ENCODE measurements at places on chromosomes 2 and 18.

DNA sequence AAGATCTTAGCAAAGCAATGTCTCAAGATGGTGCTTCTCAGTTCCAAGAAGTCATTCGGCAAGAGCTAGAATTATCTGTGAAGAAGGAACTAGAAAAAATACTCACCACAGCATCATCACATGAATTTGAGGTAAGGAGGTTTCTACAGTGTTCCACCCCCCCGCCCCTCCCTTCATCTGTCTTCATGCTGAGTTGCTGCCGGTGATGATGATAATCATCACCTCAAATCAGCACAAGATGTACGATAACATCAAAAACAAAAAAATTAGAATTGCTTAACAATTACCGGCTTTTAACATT is 14.6 kb downstream of the UGP2 start:
- no peak for DNase-seq

DNA sequence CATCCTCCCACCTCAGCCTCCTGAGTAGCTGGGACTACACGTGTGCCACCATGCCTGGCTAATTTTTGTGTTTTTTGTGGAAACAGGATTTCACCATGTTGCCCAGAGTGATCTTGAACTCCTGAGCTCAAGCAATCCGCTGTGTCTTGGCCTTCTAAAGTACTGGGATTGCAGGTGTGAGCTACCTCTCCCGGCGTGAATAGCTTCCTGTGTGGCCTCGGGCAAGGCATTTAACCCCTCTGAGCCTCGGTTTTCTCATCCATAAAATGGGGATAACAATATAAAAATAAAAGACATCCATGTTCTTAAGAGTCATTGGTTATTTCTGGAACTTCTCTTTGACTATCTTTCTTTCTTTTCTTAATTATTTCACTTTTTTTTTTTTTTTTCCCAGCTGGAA is 19.3 kb upstream of the ADCY3 start:
- no peak for DNase-seq

DNA sequence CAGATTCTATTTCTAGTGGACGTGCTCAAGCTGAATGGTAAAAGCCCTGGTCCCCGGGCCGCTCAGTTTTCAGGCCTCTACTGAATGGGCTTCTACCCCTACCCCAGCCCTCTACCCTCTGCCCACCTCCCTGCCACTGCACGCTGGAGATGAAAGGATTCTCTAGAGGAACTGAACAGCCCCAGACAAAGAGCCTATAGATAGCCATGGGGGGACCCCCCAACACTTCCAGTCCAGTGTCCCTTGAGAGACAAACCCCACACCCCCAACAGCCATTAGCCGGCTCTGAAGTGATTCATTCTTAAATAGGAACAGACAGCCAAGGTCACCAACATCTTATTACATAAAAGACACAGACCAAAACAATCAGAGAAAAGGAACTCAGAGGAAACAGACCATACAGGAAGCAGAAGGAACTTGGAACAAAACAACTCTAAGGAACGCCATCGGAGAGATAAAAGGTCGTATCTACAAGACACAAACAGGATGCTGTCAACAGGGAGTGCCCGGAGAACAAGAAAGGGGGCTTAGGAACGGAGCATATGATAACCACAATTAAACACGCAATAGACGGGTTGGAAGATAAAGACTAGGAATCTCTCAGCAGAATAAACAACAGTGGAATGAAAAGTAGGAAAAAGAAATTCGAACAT is 23.5 kb downstream of the TMEM37 start:
- DNase-seq = no peak

DNA sequence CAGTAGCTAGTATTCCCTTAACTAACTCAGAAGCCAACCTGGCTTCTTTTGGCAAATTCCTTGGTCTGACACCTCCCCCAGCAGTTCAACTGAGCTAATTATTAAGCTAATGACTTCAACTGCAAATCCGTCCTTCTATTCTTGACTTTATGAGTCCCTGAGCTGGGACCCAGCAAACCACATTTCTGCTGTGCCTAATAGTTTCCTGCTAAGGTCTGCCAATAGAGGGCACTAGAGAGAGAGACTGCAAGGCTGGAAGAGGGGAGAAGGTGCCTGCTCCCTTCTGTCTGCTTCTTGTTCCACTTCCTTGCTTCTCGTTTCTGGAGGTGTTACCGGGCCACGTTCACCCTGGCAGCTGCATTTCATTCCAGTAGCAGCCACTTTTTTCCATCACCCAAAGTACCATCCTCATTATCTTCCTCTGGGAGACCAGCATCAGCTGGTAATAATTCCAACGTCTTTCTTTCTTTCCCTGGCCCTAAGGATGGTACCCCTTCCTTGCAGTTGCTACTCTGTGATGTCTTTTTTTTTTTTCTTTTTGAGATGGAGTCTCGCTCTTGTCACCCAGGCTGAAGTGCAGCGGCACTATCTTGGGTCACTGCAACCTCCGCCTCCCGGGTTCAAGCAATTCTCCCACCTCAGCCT is 352.0 kb downstream of the TNS1 start:
- peak; percentile 26 for DNase-seq

DNA sequence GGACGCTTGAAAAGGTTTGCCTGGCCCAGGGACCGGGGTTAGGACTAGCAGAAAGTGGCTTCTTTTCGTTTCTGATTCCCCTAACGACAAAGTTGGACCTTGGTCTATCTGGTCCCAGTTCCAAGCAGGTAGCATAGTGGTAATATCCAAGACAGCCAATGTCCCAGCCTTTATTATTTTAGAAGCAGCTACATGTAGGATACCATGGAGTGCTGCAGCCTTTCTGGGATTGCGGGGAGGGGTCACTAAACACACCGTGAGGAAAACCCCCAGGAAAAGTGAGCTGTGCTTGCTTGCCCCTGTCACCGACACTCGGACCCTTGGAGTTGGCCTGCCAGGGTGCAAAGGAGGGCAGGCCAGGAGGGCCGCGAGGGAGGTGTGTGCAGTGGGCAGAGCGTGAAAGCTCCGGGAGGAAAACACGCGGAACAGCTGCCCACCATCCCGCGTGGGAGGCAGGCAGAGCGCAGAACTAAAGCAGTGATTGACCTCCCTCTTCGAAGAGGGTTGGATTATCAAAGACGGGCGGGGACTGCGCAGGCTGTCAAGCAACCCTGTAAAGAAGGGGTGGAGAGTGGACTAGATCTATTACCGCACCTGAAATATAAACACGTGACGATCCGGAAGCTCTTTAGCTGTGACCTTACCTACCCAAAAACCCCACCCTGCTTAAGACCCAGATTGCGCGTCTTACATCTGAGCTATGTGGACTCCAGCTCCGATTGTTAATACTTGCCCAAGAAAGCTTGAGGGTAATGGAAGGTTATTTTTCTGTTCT is 624 bp upstream of the MAP4K3 start:
- DNase-seq = peak; percentile 13

- DNase-seq = no peak
These were observed 269.0 kb upstream of the FBXO11 start for GRCh38 chr2:48175254-48175653.

GRCh38 chr18:39845631-39846030 is 2109.4 kb upstream of the PIK3C3 start:
- DNase-seq = no peak

GRCh38 chr2:213451542-213452239 is 167.4 kb downstream of the SPAG16 start:
- no peak for DNase-seq

GRCh38 chr2:199018826-199019225 is 438.9 kb downstream of the SATB2 start:
- DNase-seq = no peak

GRCh38 chr18:42305869-42306593 is 351.0 kb downstream of the PIK3C3 start:
- DNase-seq = no peak

DNA sequence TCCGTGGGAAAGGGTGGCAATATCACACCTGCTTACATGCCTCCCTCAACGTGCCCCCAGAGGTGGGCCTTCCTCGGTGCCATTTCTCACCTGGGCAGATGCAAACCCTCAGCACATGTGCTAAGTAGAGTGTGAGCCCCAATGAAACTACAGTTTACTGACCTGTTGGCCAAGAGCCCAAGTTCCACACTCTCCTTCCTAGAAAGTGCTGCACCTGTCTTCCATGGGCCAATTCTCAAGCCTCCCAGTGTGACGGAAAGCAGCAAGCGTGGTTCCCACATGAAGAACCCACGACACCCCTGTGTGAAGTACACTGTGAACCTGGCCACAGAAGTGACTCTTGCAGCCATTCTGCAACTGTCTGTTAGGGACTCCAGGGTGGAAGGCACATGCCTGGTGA is 73.7 kb downstream of the UXS1 start:
- no peak for DNase-seq

GRCh38 chr2:217822296-217823252 is 180.2 kb downstream of the TNS1 start:
- DNase-seq = no peak

DNA sequence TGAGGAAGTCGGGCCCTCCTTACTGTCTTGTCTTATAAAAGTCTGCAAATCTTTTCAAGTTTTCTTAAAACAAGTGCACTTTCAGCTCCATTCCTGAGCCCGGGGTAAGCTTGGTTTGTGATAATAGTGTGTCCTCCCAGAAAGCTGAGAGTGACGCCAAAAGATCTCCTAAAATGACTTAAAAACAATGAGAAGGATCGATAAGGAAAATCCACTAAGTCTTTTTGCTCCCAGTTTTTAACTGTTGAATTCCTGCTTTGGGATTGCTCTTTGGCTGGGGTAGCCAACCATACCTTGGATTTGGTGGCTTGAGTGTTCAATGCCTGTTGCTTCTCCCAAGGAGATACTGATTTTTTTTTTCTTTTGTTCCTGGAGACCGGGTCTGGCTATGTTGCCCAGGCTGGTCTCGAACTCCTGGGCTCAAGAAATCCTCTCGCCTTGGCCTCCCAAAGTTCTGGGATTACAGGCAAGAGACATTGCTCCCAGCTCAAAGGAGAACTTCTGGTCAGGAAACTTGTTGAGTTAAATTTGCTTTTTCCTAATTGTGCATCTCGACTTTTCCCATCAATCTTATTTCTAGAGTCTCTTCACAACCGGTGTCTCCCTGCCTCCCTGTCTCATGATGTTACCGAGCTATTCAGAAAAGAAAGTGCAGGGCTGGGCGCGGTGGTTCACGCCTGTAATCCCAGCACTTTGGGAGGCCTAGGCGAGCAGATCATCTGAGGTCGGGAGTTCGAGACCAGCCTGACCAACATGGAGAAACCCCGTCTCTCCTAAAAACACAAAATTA is 3.0 kb downstream of the TGIF1 start:
- DNase-seq = no peak

- no peak for DNase-seq
These were observed 27.1 kb upstream of the KLF11 start for GRCh38 chr2:10016001-10016801.

DNA sequence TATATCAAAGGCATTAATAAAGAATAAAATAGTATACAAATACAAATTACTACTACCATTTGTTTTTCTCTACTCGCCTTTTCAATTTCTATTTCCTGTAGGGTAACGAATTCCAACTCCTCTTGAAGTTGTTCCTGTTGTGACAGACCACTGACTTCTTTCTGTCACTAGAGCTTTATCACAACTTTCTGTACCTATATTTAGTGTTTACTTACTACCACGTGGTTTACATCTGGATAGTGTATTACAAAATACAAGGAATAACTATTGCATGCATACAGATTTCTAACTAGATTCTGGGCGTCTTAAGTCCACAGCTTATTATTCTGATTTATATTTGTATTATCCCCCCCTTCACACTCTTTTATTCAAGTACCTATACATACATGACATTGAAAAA is 22.3 kb downstream of the NBAS start:
- DNase-seq = no peak

GRCh38 chr2:158004126-158004764 is 97.4 kb upstream of the UPP2 start:
- no peak for DNase-seq

DNA sequence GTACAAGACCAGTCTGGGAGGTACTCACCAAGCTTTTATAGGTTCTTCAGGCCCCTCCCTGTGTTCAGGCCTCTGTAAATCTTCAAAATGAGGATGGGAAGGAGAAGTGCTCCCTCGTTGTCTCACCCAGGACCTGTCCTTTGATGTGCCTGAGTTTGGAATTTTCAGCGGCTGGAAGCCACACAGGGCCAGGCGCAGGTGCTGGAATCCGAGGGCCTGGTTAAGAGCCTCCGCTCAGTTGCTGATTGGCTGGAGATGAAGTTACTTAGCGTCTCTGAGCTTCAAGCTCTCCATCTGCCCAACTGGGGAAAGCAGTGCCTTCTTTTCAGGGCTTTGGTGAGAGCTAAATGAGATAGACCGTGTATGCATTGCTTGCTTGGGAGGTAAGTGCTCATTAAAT is 30.0 kb downstream of the HJURP start:
- no peak for DNase-seq

GRCh38 chr2:102141011-102141943 is 1.3 kb upstream of the IL1R1 start:
- DNase-seq = no peak

DNA sequence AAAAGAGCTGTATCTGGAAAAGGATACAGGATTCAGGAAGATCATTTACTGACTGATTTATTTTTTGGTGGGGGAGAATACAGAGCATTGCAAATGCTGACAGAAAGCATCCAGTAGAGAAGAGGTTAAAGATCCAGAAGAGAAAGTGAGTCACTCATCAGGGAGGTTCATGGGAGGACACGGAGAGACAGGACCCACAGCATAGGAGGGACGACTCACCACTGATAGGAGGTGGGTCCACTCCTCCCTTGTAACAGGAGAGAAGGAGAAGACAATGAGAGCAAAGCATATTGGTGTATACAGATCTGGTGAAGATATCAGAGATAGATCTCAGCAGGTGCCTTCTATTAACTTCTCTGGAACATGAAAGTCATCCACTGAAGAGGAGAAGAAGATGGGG is 142.4 kb upstream of the AQP4 start:
- no peak for DNase-seq

DNA sequence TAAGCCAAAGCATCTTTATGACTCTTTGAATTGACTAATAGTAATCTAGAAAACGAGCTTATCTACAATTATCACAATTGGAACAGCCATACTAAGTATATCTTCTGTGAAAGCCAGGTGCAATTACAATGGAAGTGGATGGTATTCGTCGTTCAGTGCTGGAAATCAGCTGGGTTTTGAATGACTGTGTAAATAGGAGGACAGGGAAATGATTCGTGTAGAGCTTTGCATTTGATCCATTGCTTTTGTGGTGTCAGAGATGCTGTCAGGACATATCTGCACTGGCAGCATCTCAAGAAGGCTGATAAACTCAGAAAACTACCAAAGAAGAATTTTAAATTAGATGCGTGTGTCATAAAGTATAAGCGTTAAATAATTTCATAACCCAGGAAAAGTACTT is 187.1 kb downstream of the ZNF407 start:
- DNase-seq = peak; percentile 35

GRCh38 chr2:239318790-239319661 is 81.8 kb downstream of the HDAC4 start:
- no peak for DNase-seq

DNA sequence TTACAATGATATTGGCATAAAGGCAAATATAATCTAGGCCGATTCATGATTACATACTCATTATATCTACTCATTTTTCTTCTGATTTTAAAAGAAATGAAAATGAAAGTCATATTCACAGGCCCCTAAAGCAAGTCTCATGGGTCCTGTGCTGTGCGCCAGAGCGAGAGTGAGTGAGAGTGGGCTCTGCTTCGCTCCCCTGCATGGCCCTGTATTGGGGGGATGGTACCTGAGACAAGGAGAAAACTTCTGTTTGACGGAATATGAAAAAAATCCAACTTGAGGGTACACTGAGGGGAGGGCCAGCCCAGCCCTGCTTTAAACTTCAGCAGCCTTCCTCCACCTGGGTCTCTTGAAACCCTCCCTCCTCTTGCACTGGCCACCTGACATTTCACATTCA is 81.4 kb upstream of the RGPD5 start:
- DNase-seq = no peak

GRCh38 chr2:8116661-8117060 is 565.2 kb upstream of the ID2 start:
- DNase-seq = no peak
